NCI-H82 (cell line): ENCODE measurements at places on chromosomes 13 and 19.

- DNase-seq = no peak
Observed at GRCh38 chr13:111948811-111949210, 118.1 kb upstream of the SOX1 start.

- DNase-seq = no peak
Observed at GRCh38 chr19:12265921-12266704, 28.6 kb downstream of the ZNF44 start.

- DNase-seq = no peak
Observed at GRCh38 chr19:45865269-45865948, 1.3 kb downstream of the FOXA3 start.

GRCh38 chr13:71977028-71977427 is 110.0 kb upstream of the DACH1 start:
- DNase-seq = no peak

- DNase-seq = peak; percentile 67
Observed at GRCh38 chr13:69565334-69565733, 542.3 kb upstream of the ATXN8OS start.

- peak; percentile 97 for DNase-seq
Observed at GRCh38 chr13:74210693-74211393, 76.6 kb upstream of the KLF12 start.
